ENCODE measurements at places on chromosomes 6 and 20.

DNA sequence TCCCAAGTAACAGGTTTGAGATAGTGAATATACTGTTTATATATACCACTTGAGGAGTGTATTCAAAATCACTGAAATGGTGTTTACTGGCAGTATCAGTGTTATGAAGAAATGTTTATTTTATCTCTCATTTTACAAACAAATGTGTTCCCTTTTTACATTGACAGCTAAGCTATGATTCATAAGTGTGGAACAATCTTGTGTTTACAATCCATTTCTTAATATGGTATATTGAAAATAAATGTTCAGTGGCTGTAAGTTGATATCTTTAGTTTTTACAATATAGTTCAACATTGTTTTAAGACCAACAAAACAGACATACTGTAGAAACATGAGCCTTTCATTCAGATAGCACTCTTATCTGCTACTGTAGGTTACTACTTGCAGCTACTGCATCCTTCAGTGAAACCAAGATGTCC, 14.3 kb downstream of the PHF3 start:
- DNase-seq, result peak; percentile 46

DNA sequence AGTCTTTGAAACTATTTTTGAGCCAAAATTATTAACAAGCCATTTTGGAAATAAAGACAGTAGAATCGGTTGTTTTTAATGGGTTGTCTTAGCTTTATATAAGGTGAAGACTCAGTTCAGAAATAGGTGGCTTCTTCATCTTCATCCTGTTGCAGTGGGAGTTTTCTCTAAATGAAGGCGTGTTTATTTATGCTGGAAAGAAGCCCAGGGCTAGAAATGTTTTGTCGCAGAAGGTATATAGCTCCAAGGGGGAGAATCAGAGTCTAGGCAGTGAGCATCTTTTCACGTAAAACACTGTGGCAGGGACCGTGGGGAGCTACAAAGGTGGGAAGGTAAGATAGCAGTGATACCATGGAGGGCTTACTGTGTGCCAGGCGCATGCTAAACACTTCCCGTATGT, 34.3 kb downstream of the FARS2 start:
- no peak for DNase-seq

DNA sequence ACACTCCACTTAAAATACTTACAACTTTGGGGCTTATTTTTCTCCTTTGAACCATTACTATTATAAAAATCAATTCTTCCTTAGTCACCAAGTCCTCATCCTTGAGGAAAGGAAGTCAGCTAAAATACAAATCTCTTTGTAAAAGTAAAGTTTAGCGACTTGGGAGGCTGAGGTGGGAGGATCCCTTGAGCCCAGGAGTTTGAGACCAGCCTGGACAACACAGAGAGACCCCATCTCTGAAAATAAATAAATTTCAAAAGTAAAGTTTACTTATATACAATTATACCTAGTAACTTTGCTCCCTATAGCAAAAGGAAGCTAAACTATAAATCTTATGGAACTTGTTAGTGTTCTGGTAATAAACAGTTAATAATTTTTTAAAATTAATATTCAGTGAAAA, 40.4 kb downstream of the MYB start:
- DNase-seq, result no peak

- no peak for DNase-seq
Measured at GRCh38 chr6:168219804-168220203, 99.8 kb downstream of the DACT2 start.

DNA sequence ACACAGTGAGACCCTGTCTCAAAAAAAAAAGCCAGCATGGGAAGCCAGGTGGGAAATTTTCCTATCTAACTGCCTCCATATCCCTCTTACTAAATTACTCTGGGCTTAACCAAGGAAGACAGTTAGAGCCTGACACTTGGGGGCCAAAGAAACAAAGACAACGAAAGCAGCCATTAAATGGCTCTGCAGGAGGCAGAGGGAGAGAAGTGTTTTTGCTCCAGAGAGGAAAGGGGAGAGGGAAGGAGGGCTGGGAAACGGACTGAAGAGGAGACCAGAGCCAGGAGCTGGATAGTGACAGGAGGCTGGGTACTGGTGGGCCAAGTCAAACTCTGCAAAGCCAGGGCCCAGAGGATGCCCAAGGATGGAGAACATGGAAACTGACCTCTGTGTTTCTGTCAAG, 10.7 kb upstream of the TGIF2 start:
- no peak for DNase-seq

DNA sequence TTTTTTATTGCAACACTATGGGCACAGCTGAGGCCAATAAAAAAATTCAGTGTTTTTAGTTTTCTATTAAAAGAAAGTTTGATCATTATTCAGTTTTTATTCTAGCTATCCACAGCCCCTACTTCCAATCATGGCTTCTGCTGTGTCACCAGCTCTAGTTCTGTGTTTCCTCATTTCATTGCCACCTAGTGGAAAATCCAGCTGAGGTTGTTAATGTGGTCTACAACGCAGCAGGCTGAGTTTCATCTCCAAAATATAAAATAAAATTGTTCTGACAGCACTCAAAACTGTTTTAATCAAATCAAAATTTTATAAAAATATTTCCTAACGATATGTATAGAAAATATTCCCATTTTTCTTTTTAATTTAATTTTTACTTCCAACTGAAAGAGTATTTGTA, 13.6 kb downstream of the COL9A1 start:
- DNase-seq, result no peak

- peak; percentile 32 for DNase-seq
Measured at GRCh38 chr20:38227420-38228360, 32.8 kb downstream of the KIAA1755 start.

DNA sequence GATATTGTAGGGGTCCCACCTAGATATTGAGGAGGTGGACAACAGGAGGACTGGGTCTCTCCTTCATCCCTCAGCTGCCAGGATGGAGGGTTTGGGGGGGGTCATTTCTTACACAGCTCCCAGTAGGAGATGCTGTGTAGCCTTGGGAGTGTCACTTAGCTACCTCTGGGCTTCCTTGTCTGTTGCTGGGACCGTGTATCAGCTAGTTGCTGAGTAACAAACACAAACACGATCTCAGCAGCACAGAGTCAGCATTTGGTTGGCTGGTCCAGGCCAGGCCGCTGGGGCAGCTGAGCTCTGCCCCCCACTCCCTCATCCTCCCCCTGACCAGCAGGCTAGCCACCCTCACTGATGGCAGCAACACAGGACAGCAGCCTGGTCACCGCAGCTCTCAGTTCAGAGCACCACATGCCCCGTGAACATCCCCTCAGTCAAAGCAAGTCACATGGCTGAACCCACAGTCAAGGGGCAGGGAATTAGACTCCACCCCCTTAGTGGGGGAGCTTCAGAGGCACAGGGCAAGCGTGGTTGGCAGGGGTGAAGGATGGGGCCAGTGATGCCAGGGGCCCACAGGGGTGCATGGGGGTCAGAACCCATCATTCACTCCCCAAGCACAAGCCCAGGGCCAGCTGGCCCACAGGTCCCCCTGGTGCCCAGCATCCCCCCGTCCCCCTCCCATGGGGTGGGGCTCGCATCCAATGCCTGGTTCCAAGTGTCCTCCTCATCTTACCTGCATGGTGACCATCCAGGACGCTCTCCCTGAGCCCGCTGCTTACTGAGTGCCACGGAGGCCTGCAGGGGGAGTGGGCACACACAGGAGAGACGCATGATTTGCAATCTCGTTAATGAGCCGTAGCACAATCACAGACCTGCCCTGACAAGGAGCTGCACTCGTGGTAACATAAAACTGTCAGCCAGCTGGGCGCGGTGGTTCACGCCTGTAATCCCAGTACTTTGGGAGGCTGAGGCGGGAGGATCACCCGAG, 112.4 kb downstream of the TAF4 start:
- DNase-seq, result no peak

- no peak for DNase-seq
Measured at GRCh38 chr6:705047-705446, 12.1 kb upstream of the EXOC2 start.

DNA sequence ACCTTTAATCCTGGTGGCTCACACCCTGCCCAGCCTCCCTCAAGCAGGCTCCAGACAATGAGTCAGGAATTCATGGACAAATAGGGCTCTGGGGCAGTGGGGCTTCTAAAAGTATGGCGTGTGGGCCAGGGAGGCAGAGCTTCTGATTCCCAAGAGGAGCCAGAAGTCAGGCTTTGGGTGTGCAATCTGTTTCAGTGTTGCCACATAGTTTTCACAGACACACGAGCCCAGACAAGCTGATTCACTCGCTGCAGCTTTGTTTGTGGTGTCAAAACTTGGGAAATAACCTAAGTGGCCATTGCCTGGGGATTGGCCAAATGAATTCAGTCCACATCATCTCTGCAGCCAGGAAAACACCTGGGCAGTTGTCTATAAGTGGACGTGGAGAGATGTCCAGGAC, 9.2 kb downstream of the PEDS1 start:
- peak; percentile 61 for DNase-seq

DNA sequence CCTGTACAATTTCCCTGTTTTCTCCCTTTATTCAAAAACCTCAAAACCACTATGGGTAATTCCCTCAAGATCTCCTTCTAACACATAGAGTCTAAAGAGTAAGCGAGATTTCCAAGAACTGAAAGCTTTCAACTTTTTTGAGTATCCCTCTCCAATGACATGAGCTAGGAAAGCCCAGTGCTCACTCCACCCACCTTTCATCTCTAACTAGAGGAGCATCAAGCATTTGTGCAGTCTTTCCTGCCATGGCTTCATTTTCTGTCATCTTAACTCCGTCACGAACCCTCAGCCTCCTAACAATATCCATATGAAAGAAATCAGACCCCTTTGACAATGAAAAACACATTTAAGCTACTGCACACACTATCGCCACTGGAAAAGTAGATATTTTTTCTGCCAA, 91.9 kb upstream of the SUPT3H start:
- no peak for DNase-seq

GRCh38 chr6:46509063-46509462, 17.8 kb upstream of the RCAN2 start:
- no peak for DNase-seq

DNA sequence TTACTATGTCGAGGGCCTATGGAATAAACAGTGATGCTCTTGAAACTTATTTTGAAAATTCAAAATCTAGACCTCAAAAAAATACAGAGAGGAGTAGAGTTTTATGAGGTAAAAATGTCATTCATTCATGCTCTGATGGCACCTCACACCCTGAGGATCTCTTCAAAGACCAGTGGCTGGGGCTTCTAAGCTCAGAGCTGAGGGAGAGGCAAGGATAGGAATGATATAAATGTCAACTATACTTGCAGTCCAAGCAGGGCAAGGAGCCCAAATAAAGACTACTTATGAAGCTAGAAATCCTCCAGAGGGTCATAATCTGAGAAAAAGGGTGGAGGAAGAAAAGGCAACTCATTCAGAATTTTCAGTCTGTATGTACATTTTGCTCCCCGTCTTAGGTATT, 136.7 kb upstream of the CARMIL1 start:
- DNase-seq, result no peak

DNA sequence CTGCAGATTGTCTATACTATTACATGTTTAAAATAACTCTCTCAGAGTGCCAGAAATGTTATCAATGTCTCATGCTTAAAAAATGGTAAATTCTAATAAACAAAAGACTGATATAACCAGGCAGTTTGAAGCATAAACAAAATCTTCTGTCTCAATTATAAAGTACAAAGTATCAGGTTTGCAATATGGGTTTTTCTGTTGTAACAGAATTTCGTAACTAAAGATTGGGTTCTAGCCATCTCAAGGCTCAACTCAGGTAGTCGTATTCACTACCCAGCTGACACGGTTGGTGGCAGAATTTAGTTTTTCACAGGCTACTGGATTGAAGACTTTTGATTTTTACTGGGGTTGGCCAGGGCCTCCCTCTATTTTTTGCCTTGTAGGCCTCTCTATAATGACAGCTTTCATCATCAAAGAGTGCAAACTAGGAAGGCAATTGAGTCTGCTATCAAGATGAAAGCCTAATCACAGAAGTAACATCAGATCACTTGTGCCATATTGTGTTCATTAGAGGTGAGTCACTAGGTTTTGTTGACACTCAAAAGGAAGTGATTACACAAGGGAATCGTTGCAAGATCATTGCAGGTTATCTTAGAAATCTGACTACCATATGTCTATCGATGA, 3.6 kb downstream of the CYP39A1 start:
- DNase-seq, result peak; percentile 96

Measured in PC-9 (cell line).